ENCODE measurements at places on chromosomes 5 and 9. TPM values are rescaled to one million over a fixed set of nuclear protein-coding genes. Genes with fewer than 3 reads are reported as not detected.

Gene RC3H2
- 35.7 TPM for total RNA-seq

Gene SLIT3
- total RNA-seq, result 8.0 TPM

Gene HTR4
- not detected for total RNA-seq

Gene PARP8
- 24.6 TPM for total RNA-seq

Gene HBEGF
- 1.8 TPM for total RNA-seq

Gene ALDH1A1
- total RNA-seq, result 45.2 TPM

Gene GMCL2
- total RNA-seq, result under 0.01 TPM

Gene NME5
- total RNA-seq, result 2.5 TPM

Gene MSX2
- 1.3 TPM for total RNA-seq

Gene GADD45G
- total RNA-seq, result 2.3 TPM

Gene ANKRD18B
- 0.17 TPM for total RNA-seq

Gene DNAJC25
- 7.3 TPM for total RNA-seq

Gene FAM169A
- total RNA-seq, result 1.2 TPM

Gene PCDHB11
- 0.77 TPM for total RNA-seq

Gene CHSY3
- total RNA-seq, result 1.3 TPM

Gene C9
- total RNA-seq, result under 0.01 TPM

Gene RBM27
- total RNA-seq, result 20.3 TPM

Gene PRR16
- 7.3 TPM for total RNA-seq

Gene MED10
- 13.5 TPM for total RNA-seq

Gene ADGRD2
- total RNA-seq, result not detected

Gene UBE2QL1
- not detected for total RNA-seq

Gene SLC25A2
- not detected for total RNA-seq

Gene AGXT2
- total RNA-seq, result not detected

Gene TRIM7
- total RNA-seq, result 2.3 TPM

Gene PFN3
- not detected for total RNA-seq

Gene RGS7BP
- total RNA-seq, result 0.51 TPM

Gene KIF4B
- total RNA-seq, result under 0.01 TPM

Gene GPR151
- total RNA-seq, result not detected

Gene ADAMTS19
- total RNA-seq, result 0.33 TPM

Gene FUT7
- total RNA-seq, result not detected

Gene TIMD4
- total RNA-seq, result not detected

All from fibroblast of lung (primary cell).